ENCODE measurements at places on chromosomes 13 and 19.

- DNase-seq: no peak
Measured at GRCh38 chr13:83297586-83298290, 584.5 kb downstream of the SLITRK1 start.

- no peak for DNase-seq
Measured at GRCh38 chr19:8459520-8460270, 14.9 kb downstream of the HNRNPM start.

DNA sequence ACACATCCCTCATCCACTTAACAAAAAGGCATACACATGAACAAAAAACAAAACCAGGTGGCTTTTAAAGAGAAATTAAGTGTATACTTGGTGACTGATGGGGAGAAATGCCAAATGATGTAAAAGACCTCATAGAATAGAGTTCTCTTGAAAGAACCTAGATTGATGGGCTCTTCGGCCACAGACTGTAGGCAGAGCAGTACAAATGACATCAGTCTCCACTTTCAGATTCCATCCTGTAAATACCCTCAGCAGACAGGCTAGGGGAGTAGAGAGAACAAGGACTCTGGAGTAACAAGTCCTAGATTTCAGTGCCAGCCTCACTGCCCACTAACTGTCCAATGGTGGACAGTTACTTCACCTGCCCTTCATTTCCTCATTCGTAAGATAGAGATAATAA, 203.8 kb downstream of the MZT1 start:
- no peak for DNase-seq

DNA sequence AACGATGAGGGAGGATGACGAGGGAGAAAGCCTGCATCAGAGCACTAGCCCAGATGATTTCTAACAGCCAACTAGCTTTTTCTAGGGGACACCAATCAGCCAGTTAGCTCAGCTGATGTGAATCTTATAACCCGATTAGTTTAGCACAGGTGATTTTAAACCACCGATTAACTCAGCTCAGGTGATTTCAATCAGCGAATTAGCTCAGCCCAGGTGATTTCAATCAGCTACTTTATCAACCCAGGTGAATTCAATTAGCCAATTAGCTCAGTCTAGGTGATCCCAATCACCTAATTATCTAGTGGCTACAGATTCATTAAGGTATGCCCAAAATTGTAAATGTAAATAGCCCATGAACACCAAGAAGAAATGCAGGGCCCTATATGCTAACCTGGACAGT, 146.9 kb downstream of the ZNF486 start:
- DNase-seq: no peak

DNA sequence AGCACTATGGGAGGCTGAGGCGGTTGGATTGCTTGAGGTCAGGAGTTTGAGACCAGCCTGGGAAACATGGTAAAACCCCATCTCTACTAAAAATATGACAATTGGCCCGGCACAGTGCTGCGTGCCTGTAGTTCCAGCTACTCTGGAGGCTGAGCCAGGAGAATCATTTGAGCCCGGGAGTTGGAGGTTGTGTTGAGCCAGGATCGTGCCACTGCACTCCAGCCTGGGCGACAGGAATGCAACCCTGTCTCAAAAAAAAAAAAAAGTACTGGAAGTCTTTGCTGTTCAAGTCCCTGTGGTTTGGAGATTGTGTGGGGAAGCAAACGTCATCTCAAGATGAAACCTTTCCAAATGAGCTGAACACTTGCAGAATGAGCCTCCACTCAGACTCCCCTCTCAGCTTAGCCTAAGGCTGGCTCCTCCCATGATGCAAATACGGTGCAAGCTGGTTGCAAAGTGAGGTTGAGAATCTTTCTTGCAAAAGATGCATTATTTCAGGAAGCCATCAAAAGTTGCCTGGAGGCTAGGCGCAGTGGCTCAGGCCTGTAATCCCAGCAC, 46.2 kb downstream of the MYO9B start:
- no peak for DNase-seq

DNA sequence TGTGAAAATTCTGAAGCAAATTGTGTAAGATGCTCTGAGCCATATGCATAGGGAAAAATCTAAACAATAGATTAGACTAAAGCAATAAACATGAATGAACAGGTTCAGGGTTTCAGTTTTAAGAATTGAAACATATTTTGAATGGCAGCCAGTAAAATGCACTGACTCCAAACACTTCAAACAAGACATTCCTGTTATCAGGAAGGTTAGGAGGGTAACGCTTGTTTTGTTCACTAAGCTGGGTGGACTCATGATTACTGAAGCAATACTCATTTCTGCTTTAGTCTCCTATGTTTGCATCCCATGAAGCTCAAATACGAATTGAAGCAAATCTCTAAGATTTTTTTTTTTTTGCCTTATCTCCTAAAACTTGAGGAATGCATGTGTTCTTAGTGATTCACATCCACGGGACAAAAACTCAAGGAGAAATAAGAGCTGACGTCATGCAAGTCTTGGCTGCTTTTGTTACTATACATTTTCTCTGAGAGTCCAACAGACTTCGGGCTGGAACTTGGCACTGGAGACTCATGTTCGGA, 29.1 kb upstream of the IGFL4 start:
- no peak for DNase-seq

DNA sequence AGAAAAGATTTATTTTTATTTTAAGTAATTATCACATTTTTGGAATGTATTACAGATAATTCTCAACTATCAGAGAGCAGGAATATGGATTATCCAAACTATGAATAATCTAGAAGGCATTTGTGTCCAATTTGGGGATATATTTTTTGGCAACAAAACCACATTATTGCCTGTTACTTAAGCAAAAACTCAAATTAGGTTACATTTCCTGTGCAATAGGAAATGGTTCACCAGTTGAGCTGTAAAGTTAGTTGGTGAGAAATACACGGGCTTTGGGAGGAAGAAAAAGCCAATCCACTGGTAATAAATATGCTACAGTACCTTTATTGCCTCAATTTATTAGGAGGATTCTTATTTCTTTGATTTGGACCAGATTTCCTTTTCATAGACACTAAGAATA, 1075.2 kb downstream of the PCDH9 start:
- DNase-seq: no peak

DNA sequence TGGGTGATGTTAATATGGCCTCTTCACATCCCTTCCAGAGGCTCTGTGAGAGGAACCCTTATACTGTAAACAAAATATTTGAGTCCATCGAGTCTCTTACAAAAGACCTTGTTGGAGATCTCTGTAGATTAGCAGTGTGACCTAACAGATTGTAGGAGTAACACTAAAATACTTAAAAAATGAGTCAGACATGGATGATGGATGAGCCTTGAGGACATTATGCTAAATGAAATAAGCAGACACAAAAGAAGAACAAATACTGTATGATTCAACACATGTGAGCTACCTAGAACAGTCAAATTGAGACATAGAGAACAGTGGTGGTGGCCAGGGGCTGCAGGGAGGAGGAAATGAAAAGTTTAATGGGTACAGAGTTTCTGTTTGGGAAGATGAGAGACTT, 152.2 kb upstream of the UBL3 start:
- no peak for DNase-seq

- no peak for DNase-seq
Measured at GRCh38 chr13:112733661-112734379, 44.0 kb downstream of the ATP11A start.

DNA sequence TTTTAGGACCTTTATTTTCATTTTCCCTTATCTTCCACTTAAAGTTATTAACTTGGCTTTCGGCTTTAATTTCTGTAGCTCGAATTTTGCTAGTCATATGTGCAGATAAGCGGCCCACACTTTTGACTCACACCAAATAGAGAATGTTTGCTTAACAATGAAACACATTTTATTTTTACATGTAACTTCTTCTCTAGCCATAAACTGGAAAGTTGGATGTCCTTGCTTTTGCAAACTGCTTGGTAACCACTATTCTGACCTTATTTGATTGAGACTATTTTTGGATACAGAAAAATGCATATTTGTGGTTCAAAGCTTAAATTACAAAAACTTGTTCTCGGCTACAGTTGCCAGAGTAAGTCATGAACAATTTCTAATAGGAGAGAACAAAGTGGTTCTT, 600.0 kb downstream of the KCTD12 start:
- DNase-seq: no peak

DNA sequence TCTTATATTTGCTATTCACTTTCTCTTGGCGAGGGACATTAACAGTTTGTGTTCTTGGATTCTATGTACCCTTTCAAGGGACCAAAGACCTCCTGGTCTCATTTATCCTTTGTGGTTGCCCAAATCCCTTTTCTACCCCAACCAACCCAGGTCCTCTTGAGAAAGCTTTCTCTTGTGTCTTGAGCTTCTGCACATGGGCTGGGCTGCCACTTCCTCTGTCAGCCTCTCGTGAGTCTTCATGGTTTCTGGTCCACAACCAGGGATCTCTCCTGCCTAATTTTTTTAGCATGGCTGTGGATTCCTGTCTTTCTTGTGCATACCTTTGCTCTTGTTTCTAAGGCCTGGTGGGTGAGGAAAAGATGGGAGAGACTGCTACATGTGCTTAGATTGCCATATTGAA, 14.9 kb downstream of the TIMM13 start:
- DNase-seq: no peak

DNA sequence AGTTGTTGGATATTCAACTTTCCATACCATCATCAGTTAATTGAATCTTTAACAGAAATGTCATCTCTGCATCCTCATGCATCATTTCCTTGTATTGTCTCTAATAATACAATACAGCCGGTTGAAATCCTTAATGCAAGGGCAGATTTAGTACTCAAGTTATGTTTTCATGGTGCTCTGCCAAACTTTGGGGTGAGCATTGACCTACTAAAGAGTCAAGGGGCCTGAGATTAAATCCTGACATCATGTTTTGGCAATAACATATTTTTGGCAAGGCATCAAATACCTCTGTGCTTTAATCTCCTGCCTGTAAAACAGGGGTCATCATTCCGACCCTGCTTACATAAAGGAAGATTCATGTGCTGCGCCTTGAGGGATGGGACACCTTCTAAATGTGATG, 42.7 kb upstream of the ABCC4 start:
- no peak for DNase-seq

DNA sequence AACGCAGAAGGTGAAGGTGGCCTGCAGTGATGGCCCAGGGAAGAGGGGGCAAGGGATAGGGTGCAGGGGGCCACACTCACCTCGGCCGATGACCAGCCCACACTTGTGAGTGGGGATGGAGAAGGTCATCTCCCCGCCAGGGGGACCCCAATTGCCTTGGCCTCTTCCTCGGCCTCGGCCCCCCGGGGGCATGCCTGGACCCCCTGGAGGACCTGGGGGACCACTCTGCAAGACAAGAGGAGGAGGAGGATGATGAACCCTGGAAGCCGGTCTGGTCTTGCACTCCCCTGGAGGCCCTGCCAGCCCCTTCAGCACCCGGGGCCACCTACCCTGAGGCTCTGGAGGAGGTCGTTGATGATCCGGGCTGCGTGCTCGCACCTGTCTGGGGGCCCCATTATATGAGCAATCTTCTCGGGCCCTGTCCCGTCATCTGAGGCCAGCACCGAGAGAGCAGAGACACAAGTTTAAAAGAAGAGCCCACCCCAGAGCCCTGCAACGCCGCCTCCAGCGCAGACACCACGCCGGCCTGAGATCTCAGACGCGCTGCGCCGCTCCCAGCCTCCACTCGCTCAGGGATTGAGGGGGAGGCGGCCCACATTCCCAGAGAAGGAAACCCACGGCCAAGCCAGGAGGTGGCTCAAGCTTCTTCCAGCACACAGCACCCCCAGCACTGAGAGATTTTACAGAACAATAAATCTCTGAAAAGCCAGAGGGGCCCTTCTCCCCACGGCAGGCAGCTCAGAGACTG, 7.8 kb downstream of the KHSRP start:
- no peak for DNase-seq

- DNase-seq: no peak
Measured at GRCh38 chr19:34733266-34733745, 737 bp upstream of the ZNF181 start.

GRCh38 chr19:29795461-29796172, 16.2 kb upstream of the CCNE1 start:
- no peak for DNase-seq

- no peak for DNase-seq
Measured at GRCh38 chr13:75369981-75370380, 112.0 kb downstream of the TBC1D4 start.

DNA sequence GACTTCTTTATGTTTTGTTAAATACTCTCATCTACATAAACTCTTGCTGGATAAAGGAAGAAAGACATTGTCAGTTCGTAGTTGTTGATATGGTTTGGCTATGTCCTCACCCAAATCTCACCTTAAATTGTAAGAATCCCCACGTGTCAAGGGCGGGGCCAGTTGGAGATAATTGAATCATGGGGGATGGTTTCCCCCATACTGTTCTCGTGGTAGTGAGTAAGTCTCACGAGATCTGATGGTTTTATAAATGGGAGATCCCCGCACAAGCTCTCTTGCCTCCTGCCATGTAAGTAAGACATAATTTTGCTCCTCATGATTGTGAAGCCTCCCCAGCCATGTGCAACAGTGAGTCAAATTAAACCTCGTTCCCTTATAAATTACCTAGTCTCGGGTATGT, 3.6 kb downstream of the ADGRE1 start:
- peak; percentile 30 for DNase-seq

GRCh38 chr13:27663947-27664346, 42.3 kb downstream of the POLR1D start:
- DNase-seq: no peak

GRCh38 chr13:52405767-52406494, at the start of gene THSD1:
THSD1 (minus strand) TSS chr13:52406172; CDS start chr13:52402600, 3,572 bp downstream.
- DNase-seq: no peak

- peak; percentile 41 for DNase-seq
Measured at GRCh38 chr19:49442771-49443365, 1.5 kb upstream of the SLC17A7 start.

Measured in CD4-positive, alpha-beta T cell treated with Interleukin-15 for 4 hours (primary cell).